ENCODE measurements at places on chromosomes 3 and 15.
A peak's percentile ranks its signal among the peaks of the same experiment; 100 is the strongest.

- peak; percentile 66 for DNase-seq
Measured at GRCh38 chr3:11060500-11061251, 68.1 kb downstream of the SLC6A1 start.

DNA sequence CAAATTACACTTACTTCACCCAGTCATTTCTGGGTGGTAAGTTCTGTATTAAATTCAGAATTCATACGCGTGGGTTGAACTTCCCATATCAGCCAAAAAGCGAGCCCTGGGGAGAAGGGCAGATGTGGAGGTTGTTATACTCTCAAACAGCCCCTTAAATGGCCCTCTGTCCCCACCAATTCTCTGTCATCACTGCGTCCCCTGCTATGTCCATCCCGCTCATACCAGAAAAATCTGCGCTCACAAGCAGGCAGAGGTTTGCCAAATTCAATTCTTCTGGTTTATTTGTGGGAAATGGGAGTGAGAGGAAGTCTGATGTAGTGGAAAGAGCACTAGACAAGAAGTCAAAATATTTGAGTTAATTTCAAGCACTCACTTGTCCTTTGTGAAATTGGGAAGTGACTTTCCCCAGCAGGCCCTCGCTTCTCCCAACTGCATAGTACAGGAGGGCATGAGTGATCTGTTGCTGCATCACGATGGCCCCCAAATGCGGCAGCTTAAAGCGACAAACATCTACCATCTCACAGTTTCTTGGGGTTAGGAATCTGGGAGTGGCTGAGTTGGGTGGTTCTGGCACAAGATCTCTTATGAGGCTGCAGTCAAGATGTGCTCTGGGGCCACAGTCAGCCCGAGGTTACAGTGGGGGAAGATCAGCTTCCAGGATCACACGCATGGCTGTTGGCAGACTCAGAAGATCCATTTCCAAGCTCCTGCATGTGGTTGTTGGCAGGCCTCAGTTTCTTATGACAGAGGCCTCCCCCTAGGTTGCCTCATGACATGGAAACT is 67.7 kb downstream of the CPN2 start:
- DNase-seq, result no peak

- no peak for DNase-seq
Measured at GRCh38 chr3:53811143-53811927, 34.9 kb downstream of the CHDH start.

- DNase-seq, result no peak
Measured at GRCh38 chr3:56775838-56776555, 25.8 kb downstream of the ARHGEF3 start.

GRCh38 chr15:70516408-70517193 is 246.8 kb downstream of the UACA start:
- DNase-seq, result no peak

- DNase-seq, result no peak
Measured at GRCh38 chr15:52291204-52291603, 4.4 kb downstream of the MYO5C start.

- DNase-seq, result no peak
Measured at GRCh38 chr3:100117093-100117492, 2.8 kb upstream of the FILIP1L start.

DNA sequence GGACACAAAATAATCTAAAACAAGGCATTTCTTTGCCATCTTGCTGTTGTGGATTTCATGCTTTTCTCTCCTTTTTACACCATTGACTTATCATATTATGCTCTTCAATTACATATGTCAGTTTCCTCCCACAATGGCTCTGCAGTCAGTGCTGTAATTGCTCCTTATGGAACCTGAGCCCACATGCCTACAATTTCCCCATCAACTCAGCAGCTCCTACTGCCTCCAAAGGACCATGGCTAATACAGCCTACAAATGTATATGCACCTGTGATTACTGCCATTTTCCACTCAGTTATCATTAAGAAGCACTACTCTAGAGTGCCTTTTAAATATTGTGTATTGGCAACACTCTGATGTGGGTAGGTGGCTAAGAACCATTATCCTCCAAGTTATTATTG is 30.8 kb downstream of the RTP4 start:
- DNase-seq, result no peak

DNA sequence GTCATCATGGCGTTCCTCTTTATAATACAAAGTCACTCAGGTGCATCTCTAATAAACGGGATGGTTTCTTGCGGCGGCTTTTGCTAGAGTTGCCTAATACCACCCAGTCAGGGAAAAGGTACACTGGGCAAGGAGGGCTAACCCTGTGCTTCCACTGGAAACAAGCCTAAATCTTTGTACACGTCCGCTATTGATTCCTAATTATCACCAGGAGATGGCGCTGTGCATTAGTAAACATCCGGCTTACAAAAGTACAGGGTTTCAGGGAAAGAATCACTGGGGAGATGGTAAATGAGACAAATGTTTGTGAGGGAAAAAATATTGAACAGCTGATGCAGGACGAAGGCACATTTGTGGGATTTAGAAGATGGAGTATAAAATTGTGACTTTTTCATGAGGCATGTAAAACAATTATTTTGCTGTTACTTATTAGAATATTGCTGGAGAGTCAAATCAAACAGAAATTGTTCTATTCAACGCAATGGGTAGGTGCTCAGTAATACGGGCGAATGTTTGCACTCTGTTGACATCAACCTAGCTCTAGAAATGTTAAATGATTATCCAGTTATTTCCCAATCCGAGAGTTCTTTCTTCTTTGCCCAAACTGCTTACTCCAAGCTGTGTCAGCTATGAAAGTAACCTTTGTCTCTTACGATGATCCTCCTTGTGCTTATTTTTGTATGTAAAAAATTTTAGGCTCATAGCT is 50.6 kb downstream of the GMNC start:
- DNase-seq, result no peak

DNA sequence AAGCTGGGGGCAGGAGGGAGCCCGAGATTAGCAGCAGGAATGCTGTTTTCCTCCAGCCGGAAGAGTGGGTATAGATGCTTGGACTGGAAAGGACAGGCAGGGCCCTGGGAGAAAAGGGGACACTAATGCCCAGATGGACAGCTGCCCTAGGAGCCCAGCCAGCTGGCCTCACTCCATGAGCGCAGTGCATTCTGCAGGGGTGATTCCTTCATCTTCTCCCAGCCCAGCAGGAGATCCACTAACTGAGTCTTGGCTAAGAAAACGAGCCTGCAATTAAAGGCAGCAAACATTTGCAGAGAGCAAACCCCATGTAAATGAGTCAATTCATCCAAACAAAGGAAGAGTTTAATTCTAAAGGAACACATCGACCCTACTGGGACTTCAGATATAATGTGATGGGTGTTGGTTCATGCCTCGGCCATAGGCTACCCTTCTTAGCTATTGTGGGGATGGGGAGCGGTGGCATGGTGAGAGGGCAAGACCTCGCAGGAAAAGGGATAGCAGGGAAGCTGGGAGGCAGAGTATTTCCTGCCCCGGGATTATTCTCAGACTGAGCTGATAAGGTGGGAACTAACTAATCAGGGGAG is 13.3 kb upstream of the MINAR1 start:
- DNase-seq, result no peak

- peak; percentile 63 for DNase-seq
Measured at GRCh38 chr3:42501681-42502428, 588 bp upstream of the VIPR1 start.

DNA sequence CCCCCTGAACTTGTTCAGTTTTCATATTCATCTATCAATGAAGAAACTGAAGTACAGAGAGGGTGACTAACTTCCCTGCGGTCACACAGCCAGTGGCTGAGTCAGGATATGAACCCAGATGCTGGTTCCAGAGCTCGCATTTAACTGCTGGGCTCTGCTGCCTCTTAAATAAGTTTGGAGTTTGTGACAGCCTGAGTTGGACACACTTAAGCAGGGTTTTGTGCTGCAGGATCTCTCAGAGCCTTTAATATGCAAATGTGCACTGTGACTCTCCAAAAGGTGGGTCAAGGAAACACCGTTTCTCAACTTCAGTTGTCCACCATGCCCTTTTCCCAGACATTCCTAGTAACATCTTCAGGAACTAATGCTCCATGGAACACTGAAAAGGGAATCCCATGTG is 45.8 kb downstream of the EBLN2 start:
- no peak for DNase-seq

GRCh38 chr3:150396956-150397550 is 11.0 kb upstream of the TSC22D2 start:
- no peak for DNase-seq

DNA sequence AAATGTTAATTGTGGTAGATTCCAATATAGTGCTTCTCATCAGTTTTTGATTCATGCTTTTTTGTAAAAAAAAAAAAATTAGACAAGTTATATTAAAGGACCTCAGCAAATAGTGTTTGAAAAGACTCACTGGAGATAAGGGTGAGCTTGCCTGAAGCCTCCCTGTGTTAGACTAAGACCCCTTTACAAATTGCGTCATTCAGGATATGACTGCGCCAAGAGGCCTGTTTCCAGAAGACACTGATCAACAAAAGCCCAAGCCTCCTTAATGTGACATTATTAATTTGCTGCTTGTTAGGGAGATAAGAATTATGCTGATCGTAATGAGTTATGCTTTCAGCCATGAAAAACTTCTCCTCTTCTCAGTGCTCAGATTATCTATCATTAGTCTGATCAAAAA is 13.0 kb upstream of the DNAJC13 start:
- no peak for DNase-seq

- DNase-seq, result no peak
Measured at GRCh38 chr15:39644136-39644535, 63.3 kb downstream of the THBS1 start.

GRCh38 chr3:127092776-127093175 is 100.2 kb upstream of the PRR23E start:
- DNase-seq, result no peak

- DNase-seq, result no peak
Measured at GRCh38 chr15:55587321-55588069, 650 bp downstream of the PYGO1 start.

GRCh38 chr15:67085237-67085817 is 19.9 kb downstream of the SMAD3 start:
- no peak for DNase-seq

DNA sequence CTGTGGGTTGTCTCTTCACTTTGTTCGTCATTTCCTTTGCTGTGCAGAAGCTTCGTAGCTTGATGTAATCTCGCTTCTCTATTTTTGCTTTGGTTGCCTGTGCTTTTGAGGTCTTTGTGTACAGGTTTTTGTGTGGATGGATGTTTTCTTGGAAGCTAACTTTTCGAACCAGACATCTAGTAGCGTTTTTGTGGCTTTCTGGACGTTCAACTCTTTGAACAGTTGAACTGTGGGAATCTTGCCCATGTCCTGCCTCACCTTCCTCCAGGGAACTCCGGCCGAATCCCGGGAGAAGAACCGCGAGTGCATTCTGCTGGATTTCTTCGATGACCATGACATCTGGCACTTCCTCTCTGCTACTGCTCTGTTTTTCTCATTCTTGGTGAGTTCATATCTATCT is 70.6 kb downstream of the USF3 start:
- no peak for DNase-seq

DNA sequence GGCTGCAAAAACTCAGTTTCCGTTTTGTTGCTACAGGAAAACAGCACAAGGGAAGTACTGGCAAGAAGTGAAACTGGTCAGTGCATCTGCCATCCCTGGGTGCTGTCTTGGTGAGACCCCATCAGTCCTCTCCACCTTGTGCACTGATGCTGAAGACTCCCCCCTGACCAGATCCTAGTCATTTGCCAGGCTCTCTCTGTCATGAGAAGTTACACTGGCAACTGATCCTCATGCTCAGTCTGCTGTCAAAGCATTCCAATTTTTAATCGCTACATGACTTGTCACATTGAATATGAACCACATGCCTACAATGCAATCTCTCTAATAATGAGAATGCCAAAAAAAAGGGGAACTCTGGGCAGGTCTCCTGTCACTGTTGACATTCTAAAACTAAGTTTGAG is 296.5 kb downstream of the ZIC1 start:
- no peak for DNase-seq

GRCh38 chr15:74799255-74799855 is 13.3 kb upstream of the LMAN1L start:
- no peak for DNase-seq

DNA sequence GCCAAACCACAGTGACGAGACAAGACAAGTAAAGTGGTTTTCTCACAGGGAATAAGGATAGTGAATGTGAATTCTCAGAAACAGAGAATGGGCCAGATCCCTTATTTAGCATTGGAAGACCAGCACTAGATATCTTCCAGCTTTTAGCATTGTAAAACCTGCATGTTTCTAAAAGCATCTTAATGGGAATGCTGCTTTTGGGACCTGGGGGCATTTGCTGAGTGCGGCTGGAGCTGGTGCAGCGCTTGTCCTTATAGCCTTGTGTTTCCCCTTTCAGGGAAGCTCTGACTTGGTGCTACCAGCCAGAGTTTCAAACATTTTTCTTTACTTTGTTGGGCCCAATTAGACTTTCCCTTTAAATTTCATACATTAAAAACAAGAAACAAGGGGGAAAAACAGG is 52.9 kb downstream of the CLSTN2 start:
- DNase-seq, result no peak

DNA sequence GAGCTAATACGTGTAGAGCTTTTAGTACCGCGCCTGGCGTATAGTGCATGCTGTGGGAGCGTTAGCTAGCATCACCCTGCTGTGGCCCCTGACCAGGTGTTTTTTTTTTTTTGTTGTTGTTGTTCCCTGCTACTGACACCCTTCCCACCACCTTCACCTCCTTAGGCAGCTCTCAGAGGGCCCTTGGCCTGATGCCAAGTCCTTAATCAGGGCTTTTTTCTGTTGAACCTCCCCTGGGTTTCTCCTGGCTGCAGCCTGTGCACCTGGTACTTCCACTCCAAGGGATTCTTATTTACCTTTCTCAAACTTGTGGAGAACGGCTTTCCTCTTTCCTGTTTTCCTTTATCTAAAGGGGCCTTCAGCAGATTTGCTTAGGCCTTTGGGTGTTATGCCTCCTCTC is 53.3 kb downstream of the SLC7A14 start:
- DNase-seq, result no peak

- no peak for DNase-seq
Measured at GRCh38 chr15:65904301-65904700, 35.0 kb downstream of the RAB11A start.

- no peak for DNase-seq
Measured at GRCh38 chr3:122642935-122643334, 37.7 kb upstream of the PARP14 start.

DNA sequence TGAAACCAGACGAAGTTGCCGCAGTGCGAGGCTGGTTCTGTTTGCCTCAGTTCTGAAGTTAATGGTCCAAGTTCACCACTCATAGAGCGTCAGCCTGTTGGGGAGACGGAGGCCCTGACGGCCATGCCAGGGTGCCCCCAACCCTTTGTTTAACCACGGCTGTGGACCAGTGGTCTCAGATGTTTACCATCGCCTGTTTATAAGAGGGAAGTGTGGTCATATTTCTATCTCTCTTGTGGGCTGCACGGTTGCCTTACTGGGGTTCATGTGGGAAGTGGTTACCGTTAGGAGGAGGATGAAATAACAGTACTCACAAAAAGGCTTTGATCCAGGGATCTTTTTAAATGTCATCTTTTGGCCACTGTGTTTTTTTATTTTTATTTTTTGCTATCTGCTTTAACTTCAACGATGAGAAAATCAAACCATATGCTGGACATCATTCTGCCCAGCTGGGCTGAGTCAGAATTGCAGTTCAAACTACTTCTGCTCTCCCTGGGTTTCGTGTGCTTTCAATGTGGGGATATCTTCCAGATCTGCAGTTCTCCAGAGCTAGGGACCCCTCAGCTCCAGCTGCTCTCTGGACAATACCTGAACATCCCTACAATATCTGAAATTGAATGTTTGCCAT is 17.8 kb downstream of the SMAD3 start:
- DNase-seq, result no peak

Data from stimulated activated CD4-positive, alpha-beta T cell treated with anti-CD3 and anti-CD28 coated beads, Interleukin-2, amount 100 ng/mL, for 48 hours (primary cell).